ENCODE measurements at places on chromosomes 11 and 22.

DNA sequence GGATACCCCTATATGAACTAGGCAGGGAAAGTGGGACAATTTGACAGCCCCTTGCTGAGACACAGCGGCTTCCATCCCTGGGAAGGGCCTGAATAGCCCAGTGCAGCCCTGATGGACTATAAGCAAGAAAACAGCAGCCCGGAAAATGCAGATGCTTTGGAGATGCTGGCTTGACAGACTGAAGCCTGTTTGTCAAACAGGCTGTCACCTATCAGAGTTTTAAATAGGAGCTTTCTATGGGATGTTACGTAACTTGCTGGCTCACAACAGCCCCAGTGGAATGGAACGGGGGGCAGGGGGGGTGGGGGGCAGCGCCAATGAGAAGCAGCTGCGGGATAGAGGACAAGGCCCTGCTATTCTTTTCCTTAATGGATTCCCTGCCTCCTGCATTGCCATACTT, 91.9 kb upstream of the NTM start:
- DNase-seq = no peak

DNA sequence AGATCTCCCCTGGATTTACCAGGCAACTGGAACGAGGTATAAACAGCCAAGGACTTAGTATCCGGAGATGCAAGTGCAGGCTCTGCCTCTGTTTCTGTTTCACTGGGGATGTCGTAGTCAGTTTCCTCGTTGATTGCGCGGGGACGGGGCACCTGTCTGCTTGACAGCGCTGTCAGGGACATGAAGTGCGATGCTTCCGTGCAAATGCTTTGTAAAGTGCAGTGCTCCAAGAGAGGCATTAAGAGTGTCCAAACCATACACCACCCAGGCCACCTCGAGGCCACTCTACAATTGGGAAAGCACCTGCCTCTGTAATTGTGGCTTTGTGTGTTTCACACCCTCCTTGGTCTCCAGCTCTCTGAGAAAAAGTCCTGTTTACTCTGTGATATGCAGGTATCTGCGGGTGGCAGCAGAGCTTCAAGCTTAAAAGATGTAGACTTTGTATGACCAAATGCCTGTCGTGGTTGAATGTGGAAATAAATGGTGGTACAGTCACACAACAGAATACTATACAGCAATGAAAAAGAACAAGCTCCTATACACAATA, 18.6 kb upstream of the CD5 start:
- no peak for DNase-seq

- DNase-seq = no peak
Measured at GRCh38 chr22:49993649-49994360, 18.8 kb downstream of the IL17REL start.

DNA sequence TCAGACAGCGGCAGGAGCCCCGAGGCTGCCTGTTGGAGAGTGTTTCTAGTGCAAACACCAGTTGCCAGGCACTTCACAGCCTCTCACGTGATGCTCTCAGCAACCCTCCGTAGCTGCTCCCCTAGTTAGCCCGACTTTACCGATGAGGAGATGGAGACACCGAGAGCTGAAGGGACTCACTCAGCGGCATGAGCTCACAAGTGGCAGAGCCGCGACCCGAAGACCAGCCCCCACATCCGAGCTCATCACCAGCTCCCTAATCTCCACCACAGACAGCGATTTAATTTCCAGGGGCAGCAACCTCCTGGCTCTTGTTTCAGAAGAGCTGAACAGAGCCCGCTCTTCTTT, 28.7 kb upstream of the RTL6 start:
- DNase-seq = no peak

DNA sequence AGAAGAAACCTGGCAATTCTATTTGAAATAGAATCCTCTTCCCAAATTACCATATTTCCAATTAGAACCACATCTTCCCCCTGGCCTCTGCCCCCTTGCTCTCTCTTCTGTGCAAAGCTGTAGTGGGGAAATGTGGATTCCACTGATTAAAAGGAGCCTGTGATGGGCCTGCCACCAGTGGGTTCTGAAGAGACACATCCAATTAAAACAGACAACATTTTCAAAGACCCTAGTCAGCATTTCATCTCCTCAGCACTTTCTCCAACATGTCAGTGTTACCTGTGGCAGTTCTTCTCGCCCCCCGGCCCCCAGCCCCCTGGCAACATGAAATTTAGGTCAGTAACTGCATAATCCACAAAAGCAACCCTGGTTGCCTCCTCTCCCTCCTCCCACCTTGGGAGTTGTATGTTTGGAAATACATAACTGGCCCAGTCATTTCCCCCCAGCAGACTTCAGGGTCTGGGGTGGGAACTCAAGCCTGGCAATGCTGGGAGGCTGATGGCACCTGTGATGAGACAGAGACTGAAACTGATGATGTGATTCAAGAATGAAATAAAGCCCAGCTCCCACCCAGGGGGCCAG, 99.9 kb upstream of the AMOTL1 start:
- DNase-seq = no peak

Measured in activated CD8-positive, alpha-beta memory T cell treated with anti-CD3 and anti-CD28 coated beads for 48 hours (primary cell).